ENCODE measurements at places on chromosomes 12 and 14. TPM values are rescaled to one million over a fixed set of nuclear protein-coding genes. Genes with fewer than 3 reads are reported as not detected.
A peak's percentile ranks its signal among the peaks of the same experiment; 100 is the strongest.

The SMCO3 gene
- total RNA-seq: 7.4 TPM

The PTPN21 gene
- total RNA-seq: 11.8 TPM

The ZDHHC22 gene
- total RNA-seq: 11.5 TPM

The GALNT8 gene
- total RNA-seq: 13.1 TPM

The NPFF gene
- 3.0 TPM for total RNA-seq

The KITLG gene
- total RNA-seq: 19.2 TPM

The TAMALIN gene
- total RNA-seq: 27.1 TPM

The RAD51AP1 gene
- total RNA-seq: 10.6 TPM

The PLCZ1 gene
- total RNA-seq: 0.33 TPM

The ERH gene
- 208 TPM for total RNA-seq

GRCh38 chr12:64912516-64913255 is 88.2 kb downstream of the TBC1D30 start:
- H3K4me1 ChIP-seq: no peaks in the 10 kb centered on the region
- H3K27ac ChIP-seq: no peak overlapping the region
- H3K36me3 ChIP-seq: no peaks in the 10 kb centered on the region
- no peak for DNase-seq

- H3K4me3 ChIP-seq: no peak overlapping the region
- H3K36me3 ChIP-seq: no peaks in the 10 kb centered on the region
- H3K27me3 ChIP-seq: no peaks in the 10 kb centered on the region
- H3K27ac ChIP-seq: peak overlapping the region; percentile 51
Observed at GRCh38 chr12:62717643-62718042, 217.3 kb downstream of the PPM1H start.

DNA sequence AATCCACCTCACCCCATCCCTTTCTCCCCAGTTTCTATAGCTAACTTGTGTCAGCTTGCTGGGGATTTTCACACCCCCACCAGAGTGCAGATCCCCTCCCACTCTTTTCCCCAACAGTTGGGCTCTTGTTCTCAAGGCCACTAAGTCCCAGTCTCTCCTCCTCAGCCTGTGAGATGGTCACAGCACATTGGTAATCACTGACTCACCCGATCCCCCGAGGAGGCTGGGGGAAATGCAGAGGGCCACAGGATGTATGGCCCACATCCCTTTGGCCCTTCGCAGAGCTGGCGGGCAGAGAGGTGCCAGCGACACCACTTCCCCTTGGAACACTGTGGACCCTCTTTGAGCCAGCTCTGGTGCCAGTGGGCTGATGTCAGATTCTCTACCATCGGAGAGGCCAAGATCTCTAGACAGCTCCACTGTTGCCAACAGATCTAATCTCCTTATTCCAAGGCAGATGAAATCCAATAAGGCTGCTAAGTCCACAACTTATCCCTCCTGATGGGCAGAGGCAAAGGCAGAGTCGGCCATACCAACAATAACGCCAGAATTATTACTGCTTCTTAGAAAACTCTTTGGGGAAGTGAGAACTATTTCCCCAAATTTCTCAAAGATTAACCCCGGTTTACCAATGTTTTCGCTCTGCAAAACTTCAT is 1.6 kb downstream of the FMNL3 start:
- no peak for DNase-seq
- H3K36me3 ChIP-seq: no peaks in the 10 kb centered on the region
- H3K27me3 ChIP-seq: peaks cover 3% of the 10 kb centered on the region

GRCh38 chr12:127290251-127290650 is 976.7 kb upstream of the TMEM132C start:
- no peak overlapping the region for H3K4me3 ChIP-seq
- no peaks in the 10 kb centered on the region for H3K27me3 ChIP-seq
- H3K4me1 ChIP-seq: peaks cover 2% of the 10 kb centered on the region
- H3K36me3 ChIP-seq: no peaks in the 10 kb centered on the region
- H3K27ac ChIP-seq: no peak overlapping the region

DNA sequence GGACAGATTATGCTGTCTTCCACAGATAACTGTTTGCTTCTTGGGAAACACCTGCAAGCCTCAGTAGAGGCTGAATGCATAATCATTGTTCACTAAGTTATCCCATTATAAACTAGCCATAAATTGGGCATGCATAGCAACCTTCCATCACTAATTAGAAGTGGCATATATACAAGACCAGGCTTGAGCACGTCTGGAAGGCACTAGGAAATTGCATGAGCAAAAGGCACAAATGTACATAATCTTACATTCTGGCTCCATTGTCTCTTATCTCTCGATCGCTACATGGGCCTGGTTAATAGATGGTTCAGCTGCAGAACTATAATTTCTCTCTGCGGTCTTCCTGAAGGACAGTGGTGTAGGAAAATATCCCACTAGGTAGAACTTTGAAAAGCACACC is 679.2 kb downstream of the RPL10L start:
- no peaks in the 10 kb centered on the region for H3K27me3 ChIP-seq
- H3K27ac ChIP-seq: no peak overlapping the region
- no peaks in the 10 kb centered on the region for H3K4me1 ChIP-seq
- H3K4me3 ChIP-seq: no peak overlapping the region

GRCh38 chr12:51371295-51371953 is 19.8 kb downstream of the GALNT6 start:
- peaks cover 17% of the 10 kb centered on the region for H3K4me1 ChIP-seq
- DNase-seq: no peak
- no peak overlapping the region for H3K27ac ChIP-seq
- H3K36me3 ChIP-seq: no peaks in the 10 kb centered on the region
- no peak overlapping the region for H3K4me3 ChIP-seq
- no peaks in the 10 kb centered on the region for H3K27me3 ChIP-seq

DNA sequence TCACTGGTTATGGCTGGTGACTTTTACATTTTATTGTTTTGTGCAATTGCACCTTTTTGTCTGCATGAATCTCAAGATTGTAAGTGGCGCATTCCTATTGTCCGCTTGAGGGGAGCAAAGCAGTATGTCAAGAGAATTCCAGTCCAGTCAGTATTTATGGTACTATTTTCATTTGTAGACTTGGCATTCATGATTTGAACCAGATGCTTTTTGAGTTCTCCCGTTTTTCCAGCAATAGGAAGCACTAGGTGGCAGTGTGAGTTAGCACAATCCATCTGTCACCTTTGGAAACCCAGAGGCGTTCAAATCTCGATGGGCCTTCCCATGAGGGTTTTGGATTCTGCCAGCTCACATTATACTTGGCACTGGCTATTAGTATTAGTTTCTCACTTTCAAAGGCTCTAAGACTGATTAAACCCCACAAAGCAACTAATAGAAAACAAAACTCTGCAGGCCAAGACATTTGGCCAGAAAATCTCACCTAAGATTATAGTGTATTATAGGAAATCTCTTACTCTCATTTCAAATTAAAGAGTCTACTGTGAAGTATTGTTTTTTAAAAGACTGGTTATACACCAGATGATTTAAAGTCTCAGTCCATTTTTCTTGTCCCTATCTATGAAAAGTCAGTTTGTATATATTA is 2.2 kb downstream of the DACT1 start:
- H3K27ac ChIP-seq: peak overlapping the region; percentile 88
- no peaks in the 10 kb centered on the region for H3K27me3 ChIP-seq
- peaks cover 8% of the 10 kb centered on the region for H3K36me3 ChIP-seq
- H3K4me1 ChIP-seq: peaks cover 7% of the 10 kb centered on the region

DNA sequence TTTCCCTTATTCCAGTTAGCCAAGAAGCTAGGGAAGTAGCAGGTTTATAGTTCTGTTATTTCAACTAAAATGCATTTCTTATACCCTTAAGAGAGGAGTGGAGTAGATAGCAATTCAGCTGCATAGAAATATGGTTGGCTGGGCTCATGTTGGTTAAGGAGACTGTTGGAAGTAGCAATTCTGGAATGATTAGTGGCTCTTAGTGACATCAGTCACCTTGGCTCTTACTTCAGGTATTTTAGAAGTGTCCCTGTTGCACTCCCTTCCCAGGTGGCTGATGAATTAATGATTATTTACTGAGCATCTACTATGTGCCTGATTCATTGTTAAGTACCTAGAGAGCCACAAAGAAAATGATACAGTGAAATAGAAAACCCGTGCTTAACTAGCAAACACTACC is 128.1 kb downstream of the MGST1 start:
- no peak for DNase-seq
- H3K4me3 ChIP-seq: no peak overlapping the region
- H3K27ac ChIP-seq: no peak overlapping the region
- no peaks in the 10 kb centered on the region for H3K27me3 ChIP-seq
- no peaks in the 10 kb centered on the region for H3K4me1 ChIP-seq

GRCh38 chr12:59151243-59151642 is 230.9 kb upstream of the LRIG3 start:
- H3K4me3 ChIP-seq: no peak overlapping the region
- no peaks in the 10 kb centered on the region for H3K27me3 ChIP-seq
- no peaks in the 10 kb centered on the region for H3K36me3 ChIP-seq
- H3K4me1 ChIP-seq: no peaks in the 10 kb centered on the region
- no peak for DNase-seq

DNA sequence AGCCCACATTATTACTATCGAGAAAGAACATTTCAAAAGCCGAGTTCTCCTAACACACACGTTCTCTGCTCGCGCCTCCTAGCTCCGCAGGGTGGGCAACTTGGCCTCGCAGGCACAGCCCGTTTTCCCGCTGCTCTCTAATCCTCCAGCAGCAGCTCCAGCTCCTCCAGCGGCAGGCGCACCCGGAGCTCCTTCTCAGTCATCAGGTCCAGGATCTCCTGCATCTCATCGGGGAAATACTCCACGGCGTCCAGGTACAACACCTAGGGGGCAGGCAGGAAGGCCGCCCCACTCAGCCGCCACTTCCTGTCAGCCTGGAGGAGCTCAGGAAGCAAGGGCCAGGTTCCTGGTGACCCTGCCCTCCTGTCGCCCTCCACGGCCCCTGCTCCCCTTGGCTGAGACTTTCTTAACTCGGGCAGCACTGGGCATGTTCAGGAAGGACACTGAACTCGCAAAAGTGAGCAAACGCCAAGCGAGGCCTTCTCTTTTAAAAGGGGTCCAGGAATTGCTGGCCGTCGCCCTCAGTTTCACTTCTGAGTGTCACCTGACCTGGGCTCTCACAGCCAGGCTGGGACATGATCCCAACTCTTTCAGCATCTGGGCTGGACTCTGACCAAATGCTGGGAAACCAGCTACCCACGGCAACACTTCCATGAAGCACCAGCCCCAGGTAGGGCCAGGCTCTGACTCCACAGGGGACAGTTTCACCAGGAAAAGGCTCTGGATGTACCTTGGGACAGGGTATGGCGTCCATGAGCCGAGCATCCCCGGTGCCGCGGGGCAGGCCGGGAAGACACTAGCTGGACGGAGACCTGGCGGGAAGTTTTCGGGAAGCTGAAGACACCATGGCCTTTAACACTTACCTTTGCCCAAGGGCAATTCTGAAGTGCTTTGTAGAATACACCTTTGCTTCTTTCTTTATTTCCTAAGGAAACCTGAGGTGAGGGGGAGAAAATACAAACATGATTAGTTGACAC is 22.1 kb downstream of the PSMC1 start:
- no peak overlapping the region for H3K4me3 ChIP-seq
- H3K36me3 ChIP-seq: peaks cover 78% of the 10 kb centered on the region
- H3K27me3 ChIP-seq: no peaks in the 10 kb centered on the region
- no peak for DNase-seq
- H3K4me1 ChIP-seq: peaks cover 4% of the 10 kb centered on the region

- DNase-seq: no peak
- peaks cover 78% of the 10 kb centered on the region for H3K4me1 ChIP-seq
- no peaks in the 10 kb centered on the region for H3K27me3 ChIP-seq
- H3K27ac ChIP-seq: no peak overlapping the region
- H3K36me3 ChIP-seq: no peaks in the 10 kb centered on the region
Observed at GRCh38 chr14:73751157-73751691, 37.0 kb upstream of the PNMA1 start.

- DNase-seq: no peak
- H3K4me3 ChIP-seq: no peak overlapping the region
- H3K4me1 ChIP-seq: no peaks in the 10 kb centered on the region
- H3K27me3 ChIP-seq: no peaks in the 10 kb centered on the region
- peaks cover 21% of the 10 kb centered on the region for H3K36me3 ChIP-seq
Observed at GRCh38 chr12:109264095-109264942, 44.8 kb downstream of the FOXN4 start.

GRCh38 chr14:52003324-52003723 is 14.0 kb downstream of the RTRAF start:
- peak overlapping the region; percentile 70 for H3K27ac ChIP-seq
- no peaks in the 10 kb centered on the region for H3K27me3 ChIP-seq
- peaks cover 14% of the 10 kb centered on the region for H3K36me3 ChIP-seq
- H3K4me3 ChIP-seq: no peak overlapping the region

DNA sequence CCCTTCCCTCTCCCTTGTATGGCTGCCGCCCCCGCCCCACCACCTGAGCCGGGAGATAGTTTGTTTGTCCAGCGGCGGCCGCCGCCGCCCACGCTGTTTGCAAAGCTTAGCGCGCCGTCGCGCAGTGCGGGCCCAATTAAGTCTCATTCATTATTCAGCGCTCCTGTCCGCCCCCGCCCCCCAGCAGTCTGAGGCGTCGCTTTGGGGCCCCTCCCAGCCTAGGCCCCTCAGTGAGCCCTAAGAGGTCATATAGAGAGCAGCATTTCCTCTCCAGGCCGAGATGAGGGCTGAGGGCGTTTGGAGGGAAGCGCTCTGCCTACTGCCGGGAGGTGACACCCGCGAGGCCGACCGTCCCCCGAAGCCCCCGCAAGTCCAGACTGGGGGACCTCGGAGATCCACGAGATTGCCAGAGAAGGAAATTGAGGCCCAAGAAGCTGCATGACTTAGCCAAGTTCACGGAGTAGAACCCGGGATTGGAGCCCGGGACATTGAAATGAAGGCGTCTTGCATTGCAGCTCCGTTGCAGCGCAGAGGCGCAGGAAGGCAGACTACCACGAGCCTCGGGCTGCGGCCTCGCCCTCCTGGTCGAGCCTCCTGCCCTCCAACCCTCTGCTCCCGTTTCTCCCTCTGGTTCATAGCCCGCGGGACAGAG is at the start of gene DNAJC22:
Gene DNAJC22 (plus strand): TSS at position 230 of the 652 bp plus-strand sequence. CDS start 1,985 bp downstream, outside the sequence.
- H3K36me3 ChIP-seq: no peaks in the 10 kb centered on the region
- H3K27ac ChIP-seq: no peak within 1 kb of the TSS
- H3K4me3 ChIP-seq: peak within 1 kb of the TSS; percentile 38
- peaks cover 62% of the 10 kb centered on the region for H3K4me1 ChIP-seq
- H3K27me3 ChIP-seq: peaks cover 73% of the 10 kb centered on the region

- no peak overlapping the region for H3K27ac ChIP-seq
- no peaks in the 10 kb centered on the region for H3K27me3 ChIP-seq
- H3K4me3 ChIP-seq: no peak overlapping the region
- no peak for DNase-seq
- H3K36me3 ChIP-seq: no peaks in the 10 kb centered on the region
Observed at GRCh38 chr12:38744041-38744440, 161.3 kb downstream of the CPNE8 start.

DNA sequence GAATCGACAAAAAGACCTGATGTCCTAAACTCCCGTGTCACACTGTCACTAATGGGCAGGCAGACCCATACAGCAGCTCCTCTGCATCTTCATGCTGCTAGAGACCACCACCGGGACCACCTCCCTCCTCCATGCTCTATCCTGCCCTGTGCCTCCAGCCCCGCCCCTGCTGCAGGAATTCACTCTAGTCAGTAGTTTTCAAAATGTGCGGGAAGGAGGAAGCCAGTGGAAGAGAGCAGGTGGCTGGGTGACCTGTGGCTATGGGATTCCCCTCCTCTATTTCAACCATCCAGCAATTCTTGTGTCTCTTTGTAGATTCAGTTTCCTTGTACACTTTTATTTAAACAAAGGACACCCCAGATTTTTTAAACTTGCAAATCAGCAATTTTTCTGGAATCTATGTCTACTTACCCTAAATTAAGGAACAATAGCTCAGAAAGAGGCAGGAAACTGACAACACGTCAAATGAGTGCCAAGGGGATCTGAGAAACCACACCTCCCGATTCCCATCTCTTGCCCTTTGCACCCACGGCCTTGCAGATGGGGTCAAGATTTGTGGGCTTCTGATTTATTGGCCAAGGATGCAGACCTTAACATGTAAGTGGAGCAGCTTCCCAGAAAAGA is 20.4 kb upstream of the MAP1LC3B2 start:
- DNase-seq: no peak
- H3K4me1 ChIP-seq: peaks cover 50% of the 10 kb centered on the region
- H3K36me3 ChIP-seq: no peaks in the 10 kb centered on the region
- H3K27me3 ChIP-seq: no peaks in the 10 kb centered on the region
- H3K4me3 ChIP-seq: no peak overlapping the region

Data from spinal cord (tissue), 10 donors.